ENCODE measurements at places on chromosomes 12 and 14.

GRCh38 chr12:63068857-63069442 lies 82.1 kb downstream of the AVPR1A start:
- DNase-seq, result no peak

GRCh38 chr12:108620236-108620879 lies 13.3 kb downstream of the SELPLG start:
- DNase-seq, result no peak

DNA sequence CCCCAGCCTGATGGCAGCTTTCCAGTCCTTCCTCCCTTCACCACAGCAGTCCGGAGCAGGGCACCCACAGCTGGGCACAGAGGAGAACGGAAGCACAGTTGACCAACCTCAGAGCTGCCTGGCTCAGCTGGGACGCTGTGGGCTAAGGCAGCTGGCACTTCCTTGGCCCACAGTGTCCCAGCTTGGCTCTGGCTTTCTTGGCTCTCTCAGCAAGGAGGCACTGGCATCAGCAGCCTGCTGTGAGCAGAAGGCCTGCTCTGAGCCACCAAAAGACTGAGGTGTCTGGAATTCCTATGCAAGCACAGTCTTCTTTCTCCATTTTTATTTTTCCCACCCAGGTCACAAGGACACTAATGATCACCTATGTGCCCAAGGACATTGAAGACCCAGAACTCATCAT lies 32.6 kb downstream of the NGB start:
- DNase-seq, result no peak

DNA sequence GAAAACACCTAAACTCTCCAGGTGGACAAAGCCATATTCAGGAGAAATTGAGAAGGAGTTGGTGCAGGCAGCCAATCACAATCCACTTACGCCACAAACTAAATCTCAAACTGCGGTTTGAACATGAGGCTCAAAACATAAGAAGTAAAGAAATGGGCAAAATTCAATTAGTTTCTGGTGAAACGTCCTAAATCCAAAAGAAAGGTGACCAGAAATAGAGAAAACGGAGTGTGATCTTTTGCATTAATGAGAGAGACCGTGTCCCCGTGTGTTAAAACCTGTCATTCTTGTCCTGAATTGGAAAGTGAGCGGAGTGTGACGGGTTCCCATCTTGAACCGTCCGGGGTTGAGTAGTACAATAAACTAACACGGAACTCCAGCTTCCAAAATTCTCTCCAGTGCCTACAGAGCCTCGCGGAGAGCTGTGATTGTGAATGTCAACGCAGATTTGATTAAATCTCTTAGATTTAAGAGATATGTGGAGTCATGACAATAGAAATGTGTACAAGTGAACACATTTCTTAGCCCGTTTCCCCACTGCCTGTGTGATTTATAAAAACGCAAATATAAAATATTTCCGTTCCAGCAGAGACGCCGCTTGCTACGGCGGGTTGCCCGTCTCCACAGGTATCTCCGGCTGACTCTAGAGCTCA lies 595 bp upstream of the METAP2 start:
- DNase-seq, result no peak

DNA sequence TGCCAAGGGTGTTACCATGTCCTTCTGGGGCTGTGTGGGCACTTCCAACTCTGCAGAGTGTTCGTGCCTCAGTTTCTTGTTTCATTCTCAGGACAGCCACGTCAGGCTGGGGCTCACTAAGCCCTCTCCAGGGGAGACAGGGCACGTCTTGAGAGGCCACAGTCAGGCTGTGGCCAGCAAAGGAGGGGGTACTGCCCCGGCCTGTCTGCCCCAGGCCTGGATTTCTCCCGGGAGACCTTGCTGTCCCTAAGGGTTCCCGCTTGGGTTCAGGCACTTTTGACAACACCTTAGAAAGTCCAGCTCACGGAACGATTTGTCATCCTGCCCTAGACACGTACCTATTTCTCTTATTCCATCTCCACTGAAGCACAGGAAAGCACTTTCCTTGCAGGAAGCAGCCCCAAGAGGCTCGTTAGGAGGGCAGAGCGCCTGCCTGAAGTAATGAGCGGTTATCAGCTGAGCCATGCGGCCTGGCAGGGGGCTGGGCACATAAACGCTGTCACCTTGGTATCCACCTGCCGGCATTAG lies 290.4 kb upstream of the RTL1 start:
- no peak for DNase-seq

Measured in naive thymus-derived CD4-positive, alpha-beta T cell (primary cell).